ENCODE measurements at places on chromosomes 13 and 19.
A peak's percentile ranks its signal among the peaks of the same experiment; 100 is the strongest.

GRCh38 chr19:491146-491741 lies 5.0 kb upstream of the MADCAM1 start:
- no peak for DNase-seq

DNA sequence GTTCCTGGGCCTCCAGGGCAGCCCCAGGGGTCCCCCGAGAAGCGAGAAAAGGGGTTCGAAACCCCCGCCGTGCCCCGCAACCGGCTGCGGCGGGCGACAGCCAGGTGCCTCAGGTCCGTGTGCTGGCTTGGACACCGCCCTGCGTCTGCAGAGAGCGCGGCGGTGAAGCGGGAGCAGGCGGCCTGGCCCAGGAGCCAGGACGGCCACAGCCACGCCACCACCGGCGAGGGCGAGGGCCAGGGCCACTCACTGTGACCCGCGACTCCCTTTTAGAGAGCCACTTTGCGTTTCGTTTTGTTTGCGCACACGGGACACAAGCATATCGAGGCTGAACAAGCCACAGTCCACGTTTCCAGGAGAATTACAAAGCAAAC lies 110.4 kb downstream of the CRYL1 start:
- no peak for DNase-seq

DNA sequence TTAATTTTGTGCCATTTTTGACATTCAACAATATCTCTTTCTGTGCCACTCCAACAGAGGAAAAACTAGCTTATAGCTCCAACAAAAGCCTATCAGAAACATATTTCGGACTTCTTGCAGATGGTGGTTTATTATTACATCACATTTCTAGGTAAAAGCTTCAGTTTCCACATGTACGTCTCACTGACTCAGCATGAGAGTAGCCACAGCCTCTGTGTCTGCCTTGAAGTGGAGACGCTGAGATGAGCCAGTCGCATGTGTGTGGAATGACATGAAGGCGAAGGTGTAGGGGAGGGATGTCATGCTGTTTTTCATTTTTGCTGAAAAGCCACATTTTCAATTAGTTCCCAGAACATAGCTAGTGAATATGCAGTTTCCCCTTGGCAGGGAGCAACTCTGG lies 598.6 kb downstream of the EFNB2 start:
- no peak for DNase-seq

DNA sequence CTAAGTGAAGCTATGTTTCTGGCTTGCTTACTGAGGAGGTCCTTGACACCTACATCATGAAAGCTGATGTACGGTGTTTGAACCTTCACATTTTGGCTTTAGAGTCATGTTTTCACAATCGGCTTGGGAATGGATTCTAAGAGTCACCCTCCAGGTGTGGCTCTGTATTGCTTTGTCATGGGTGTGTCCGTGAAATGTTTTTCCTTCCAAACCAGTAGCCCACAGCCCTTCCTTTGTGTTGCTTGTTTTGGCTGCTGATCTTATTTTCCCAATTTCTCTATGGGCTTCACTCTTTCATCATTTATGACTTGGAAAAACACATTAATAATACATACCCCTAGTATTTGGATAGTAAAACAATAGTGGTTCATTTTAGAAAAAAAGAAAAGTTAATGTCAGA lies 240.6 kb downstream of the GGACT start:
- DNase-seq = peak; percentile 68

- DNase-seq = no peak
Observed at GRCh38 chr13:87827479-87827878, 156.3 kb downstream of the SLITRK5 start.

- DNase-seq = no peak
Observed at GRCh38 chr19:45419396-45419795, 4.3 kb downstream of the ERCC1 start.

GRCh38 chr19:43660971-43661360 lies 9.0 kb downstream of the PLAUR start:
- no peak for DNase-seq

DNA sequence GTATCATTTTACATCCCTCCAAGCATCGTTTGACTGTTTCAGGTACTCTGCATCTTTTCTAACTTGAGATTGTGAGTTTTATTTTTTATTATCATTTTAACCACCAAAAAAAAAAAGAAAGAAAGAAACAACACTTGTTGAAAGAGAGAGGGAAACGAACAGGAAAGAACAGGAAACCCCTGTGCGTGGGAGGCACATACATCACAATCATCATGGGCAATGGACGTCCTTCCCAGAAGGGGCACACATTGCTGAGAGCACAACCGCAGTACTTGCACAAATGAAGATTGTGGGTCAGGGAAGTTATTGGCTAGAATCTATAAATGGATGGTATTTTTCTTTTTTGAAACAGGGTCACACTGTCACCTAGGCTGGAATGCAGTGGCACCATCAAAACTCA lies 1.7 kb downstream of the CLC start:
- DNase-seq = no peak

DNA sequence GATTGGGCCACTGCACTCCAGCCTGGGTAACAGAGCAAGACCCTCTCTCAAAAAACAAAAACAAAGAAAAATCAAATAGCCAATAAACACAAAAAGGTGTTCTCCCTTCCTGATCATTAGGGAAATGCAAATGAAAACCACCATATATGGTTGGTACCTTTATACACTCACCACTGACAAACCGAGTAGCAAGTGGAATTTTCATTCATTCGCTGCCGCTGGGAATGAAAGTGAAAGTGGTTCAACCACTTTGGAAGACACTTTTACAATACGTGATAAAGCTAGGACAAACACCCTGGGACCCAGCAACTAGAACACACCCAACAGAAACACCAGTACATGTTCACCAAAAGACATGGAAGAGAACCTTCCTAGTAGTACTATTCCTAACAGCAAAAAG lies 21.0 kb downstream of the GRIK5 start:
- peak; percentile 52 for DNase-seq

DNA sequence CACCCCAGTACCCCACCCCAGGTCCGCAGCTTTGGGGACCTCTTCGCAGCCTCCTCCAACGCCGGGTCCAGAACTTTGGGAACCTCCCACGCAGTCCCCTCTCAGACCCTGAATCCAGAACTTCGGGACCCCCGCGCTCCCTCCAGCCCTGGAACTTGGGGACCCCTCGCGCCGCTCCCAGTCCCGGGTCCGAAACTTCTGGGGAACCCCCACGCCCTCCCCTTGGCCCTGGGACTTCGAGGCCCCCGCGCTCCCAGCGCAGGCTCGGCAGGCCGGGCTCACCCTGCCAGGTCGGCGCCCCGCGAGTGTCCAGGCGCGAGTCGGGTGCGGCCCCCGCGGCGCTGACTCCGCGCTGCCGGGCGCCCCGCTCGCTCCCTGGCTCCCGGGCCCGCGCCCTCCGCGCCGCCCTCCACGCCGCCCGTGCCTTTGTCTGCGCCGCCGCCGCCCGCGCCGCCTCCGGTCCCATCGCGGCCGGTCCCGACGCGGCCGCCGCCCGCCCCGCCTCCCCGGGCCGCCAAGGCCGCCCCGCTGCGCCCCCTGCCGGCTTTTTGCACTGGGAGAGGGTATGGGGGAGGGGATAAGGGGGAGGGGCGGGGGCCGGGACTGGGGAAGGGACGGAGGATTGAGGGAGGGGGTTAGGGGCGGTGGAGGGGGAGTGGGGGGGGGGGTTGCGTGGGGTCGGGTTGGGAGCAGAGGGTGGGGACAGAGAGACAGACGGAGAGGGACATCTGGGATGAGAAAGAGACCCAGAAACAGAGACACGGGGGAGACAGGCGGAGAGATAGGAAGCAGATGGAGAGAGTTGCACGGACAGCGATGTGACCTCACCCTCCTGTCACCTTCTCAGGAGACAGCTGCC lies at the start of gene HOMER3:
Gene HOMER3, minus strand, starts transcription at position 449 of the 859 bp plus-strand sequence. CDS start 2,235 bp downstream, outside the sequence.
- DNase-seq = peak; percentile 46

DNA sequence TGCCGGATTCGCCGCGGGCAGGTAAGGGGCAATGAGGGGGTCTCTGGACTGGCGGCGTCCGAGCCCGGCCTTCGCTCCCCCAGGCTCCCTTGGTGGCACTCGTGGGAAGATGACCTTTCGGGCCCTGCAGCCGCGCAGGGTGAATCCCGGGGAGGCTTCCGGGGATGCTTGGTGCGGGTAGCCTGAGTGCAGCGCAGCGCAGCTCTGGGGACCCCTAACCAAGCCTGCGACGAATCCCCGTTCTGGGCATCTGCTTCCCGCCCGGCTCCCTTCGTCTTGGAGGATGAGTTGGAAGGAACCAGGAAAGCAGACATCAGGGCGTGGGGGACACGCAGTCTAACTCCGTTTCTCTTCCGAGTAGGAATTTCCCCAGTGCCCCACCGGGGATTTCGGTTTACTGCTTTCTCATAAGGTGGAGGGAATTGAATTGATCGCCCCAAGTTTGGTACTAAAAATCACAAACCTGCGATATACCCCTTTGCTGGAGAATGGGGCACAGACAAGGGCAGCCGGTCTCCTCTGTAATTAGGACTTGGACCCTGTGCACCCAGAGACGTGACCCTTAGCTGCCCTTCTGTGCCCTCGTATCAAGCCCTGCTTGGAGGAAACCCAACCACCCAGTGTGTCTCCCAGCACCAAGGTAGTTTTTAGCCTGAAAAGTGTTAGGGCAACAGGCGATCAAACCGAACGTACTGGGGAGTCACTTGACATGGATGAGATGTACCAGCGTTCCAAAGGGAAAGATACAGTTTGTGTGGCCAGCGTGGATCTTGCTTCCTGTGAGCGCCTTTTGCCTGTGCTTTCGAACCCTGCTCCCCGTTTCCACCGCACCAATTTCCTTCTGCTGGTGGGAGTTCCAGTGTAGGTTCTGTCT lies 1.0 kb downstream of the GPC5 start:
- DNase-seq = no peak

DNA sequence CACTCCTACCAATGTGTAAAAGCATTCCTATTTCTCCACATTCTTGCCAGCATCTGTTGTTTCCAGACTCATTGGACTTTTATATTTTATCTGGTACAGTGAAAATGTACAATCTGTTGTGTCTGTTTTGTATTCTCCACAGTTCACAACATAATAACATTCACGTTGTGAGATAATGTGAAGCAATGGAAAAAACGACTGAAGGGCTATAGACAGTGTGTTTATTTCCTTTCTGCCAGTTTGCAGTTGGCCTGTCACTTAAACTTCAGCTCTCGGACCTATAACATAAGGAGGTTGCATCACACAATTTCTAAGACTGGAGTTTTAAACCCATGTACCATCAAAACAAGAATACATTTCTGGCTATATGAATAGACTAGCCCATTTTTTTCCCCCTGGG lies 965.5 kb upstream of the ATXN8OS start:
- DNase-seq = no peak

GRCh38 chr13:50370303-50370950 lies 355.2 kb downstream of the KCNRG start:
- DNase-seq = no peak

DNA sequence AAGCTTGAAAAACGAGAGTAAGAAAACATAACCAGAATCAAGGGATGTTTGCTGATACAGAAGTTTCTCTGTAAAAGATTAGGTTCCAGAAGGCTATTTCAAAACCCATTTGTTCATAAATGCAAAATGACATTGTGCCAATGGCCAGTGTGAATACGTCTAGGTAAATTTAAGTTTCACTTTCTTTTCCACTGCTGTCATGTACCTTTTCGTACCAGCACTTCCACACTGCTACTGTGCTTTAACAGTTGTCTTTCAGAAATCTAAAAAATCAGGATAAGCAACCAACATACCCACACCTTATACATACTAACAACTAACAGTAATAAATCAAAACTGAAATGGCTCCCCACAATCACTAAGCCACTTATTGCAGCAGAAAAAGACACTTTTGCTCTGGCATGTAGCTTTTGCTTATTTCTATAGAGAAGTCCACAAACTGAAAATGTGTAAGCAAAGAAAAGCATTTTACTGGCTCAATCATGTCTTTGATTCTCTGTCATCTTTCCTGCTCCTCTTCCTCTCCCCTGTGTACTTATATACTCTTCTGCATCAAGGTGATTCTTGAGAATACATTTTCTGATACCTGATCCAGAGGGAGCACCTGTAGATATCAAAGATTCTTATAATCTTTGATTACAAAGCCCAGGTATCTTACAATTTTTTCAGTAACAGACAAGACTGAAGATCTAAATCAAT lies 34.3 kb downstream of the ELF1 start:
- DNase-seq = no peak

DNA sequence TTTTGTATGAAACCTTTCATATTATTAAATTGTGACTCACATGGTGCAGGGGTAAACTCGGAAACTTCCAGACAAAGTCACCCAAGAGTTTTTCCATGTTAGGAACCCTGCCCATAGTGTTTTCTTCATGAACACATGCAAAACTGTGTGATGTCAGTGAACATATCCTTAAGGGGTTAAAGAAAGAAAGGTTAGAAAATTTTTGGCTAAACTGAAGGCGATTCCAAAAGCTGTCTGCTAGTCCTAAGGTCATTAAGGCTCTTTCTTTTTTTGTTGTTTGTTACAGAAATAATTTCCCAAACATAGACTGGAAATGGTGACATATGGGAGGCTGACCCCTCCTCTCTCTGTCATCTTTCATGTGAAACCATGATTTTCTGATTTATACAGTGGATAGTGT lies 271.9 kb downstream of the DNAJC15 start:
- no peak for DNase-seq

- DNase-seq = peak; percentile 6
Observed at GRCh38 chr13:99847318-99847750, 124.2 kb downstream of the ZIC5 start.
